Suppressor macrophage treated with lipopolysaccharide for 4 hours (primary cell): ENCODE measurements at places on chromosomes 3 and 15.

DNA sequence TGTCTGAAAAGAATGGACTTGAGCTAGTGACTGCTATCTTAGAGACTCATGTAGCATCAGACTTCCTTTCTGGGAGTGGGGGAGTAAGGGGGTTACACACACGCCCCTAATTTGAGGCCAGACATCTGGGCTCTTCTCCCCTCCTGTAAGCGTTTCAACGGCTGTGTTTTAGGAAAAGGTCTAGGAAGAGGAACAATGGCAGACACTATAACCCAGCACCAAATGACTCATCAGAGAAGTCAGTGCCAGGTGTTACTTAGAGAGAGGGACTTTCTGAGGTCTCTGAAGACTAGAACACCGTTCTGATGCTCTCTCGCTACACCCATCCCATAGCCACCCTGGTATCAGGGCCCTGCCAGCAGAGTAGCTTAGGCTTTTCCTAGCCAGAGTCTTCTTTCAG lies 65.5 kb downstream of the SSUH2 start:
- DNase-seq, result no peak

GRCh38 chr15:54841701-54842305 lies 354.9 kb downstream of the RSL24D1 start:
- no peak for DNase-seq

- DNase-seq, result no peak
These were observed 96.6 kb downstream of the FHIT start for GRCh38 chr3:61154457-61155198.

- no peak for DNase-seq
These were observed 46.6 kb upstream of the TNIK start for GRCh38 chr3:171506743-171507319.

DNA sequence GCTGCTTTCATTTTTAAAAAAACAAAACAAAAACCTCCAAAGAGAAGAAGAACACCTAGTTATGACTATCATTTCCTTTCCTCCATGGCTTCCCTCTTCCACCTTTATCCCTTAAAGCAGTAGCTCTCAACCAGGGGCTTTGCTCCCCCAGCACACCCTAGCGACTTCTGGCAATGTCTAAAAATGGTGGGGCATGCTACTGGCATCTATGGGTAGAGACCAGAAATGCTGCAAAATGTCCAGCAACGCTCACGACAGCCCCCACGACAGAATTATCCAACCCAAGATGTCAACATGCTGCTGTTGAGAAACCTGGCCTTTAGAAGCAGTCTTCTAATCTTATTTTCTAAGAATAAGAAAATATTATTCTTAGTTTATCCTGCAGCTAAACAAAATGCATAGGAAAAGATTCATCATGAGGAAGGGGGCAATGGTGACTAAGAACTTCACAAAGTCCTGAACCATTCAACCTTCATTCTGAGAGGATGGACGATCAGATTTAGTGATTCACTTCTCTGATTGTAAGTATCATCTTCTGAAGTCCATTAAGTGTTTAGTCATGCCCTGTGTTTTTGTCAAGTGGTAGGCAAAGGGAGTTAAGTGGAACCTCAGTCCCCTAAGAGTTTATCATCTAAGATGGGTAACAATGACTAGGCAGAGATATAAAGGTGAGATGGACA lies 81.7 kb downstream of the CCNL1 start:
- no peak for DNase-seq

GRCh38 chr15:64870353-64870752 lies 28.6 kb downstream of the PLEKHO2 start:
- no peak for DNase-seq

DNA sequence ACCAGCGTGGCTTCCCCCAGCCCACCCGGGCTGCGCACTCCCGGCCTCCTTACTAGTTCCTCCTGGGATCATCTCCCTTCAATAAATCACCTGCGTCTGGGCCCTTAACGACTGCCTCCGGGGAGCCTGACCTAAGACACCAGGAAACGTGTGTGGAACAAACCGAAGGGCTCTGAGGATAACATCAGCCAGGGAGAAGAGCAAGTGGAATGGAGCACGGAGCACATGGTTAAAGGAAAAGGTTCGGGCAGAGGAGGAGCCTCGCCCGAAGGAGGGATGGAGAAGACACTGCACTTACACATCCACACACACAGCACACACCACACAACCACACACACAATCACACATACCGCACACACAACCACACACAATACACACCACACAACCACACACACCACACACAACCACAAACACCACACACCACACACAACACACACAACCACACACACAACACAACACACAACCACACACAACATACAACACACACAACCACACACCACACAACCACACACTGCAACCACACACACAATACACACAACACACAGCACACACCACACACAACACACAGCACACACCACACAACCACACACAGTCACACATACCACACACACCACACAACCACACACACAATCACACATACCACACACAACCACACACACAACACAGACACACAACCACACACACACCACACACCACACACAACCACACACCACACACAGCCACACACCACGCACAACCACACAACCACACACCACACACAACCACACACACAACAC lies 24.7 kb downstream of the CPN2 start:
- DNase-seq, result no peak
